MCF 10A (cell line): ENCODE measurements at places on chromosomes 12 and 14.
A peak's percentile ranks its signal among the peaks of the same experiment; 100 is the strongest.

GRCh38 chr14:42222924-42223471 lies 616.3 kb downstream of the LRFN5 start:
- peak; percentile 70 for DNase-seq

- peak; percentile 69 for DNase-seq
Measured at GRCh38 chr12:100199347-100200149, 1.1 kb upstream of the ACTR6 start.

DNA sequence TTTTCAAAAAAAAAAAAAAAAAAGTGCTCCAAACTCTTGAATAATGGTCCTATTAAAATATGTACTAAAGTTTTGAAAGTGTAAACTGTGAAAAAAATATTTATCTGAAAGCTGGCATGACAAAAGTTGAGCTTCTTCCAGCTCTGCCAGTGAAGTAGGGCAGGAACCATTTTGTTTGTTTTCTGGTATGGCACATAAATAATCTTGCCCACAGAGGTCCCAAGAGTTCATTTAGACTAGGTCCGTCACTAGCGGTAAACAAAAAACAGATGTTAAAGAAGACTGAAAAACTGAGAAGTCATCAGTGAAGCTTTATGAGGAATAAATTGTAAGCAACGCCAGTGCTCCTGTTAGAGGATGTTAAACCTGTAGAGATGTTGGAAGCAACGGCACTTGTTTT lies 7.0 kb downstream of the ERP27 start:
- no peak for DNase-seq

DNA sequence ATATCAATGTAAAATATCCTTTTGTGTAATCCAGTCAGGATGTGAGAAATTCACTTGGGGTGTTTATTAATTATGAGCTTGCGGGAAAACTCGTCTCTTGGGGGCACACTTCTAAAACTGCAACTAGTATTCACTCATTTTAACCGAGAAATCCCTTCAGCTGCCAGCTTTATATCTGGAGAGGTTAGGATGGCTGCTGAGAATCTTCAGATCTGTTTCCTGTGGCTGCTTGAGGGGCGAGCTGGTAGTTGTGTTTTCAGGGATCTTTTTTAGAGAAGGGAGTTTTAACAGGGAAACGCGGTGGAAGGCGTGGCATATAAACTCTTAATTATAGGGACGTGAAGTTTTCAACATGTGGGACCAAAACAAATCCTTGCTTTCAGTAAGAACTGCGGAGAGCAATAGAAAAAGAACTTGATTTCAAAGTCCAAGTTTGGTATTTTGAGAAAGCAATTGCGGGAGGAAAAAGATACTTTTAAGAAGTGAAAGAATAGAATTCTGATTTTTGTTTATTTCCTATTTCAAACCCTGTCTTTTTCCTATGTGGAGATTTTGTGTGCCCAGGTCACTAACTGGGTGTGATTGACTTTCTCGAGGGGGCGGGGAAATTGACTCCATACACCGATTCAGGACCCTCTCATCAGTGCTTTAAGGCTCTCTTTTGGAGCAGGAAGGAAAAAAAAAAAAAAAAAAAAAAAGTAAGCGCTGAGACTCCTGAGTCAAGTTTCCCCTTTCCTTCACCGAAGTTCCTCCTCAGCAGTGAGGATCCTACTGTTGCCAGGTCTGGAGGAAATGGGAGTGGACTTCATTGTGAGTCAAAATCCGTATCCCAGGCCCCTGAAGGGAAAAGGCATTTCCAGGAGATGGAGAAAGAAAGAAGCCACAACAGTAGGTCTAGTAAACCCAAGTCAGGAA lies 1.1 kb downstream of the PPFIBP1 start:
- DNase-seq, result peak; percentile 78

DNA sequence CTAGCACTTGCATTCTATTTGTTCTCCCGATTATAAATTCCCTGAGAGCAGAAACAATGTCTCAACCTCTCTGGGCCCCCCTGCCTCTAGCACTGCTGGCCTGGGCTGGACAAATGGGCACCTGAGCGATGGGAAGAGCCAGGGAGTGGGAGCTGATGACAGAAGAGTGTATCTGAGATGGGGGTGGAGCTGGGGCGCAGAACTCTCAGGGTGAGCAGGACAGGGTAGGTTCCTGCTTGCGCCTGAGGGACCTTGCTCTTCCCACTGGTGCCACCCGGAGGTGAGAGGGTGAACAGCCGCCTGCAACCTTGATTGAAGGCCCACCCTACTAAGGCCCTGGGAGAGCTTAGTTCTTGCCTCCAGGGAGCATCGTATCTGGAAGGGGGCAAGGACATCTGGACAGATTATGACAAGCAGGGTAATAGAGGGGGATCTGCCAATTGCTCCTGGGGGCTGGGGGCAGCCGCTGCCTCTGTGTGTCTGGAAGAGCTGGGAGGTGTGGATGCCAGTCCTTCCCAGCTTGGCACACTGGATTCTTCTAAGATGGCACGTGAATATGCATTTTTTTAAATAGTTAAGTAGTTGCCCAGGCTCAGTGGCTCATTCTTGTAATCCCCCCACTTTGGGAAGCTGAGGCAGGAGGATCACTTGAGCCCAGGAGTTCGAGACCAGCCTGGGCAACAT lies 43.0 kb upstream of the TSPAN9 start:
- peak; percentile 59 for DNase-seq

DNA sequence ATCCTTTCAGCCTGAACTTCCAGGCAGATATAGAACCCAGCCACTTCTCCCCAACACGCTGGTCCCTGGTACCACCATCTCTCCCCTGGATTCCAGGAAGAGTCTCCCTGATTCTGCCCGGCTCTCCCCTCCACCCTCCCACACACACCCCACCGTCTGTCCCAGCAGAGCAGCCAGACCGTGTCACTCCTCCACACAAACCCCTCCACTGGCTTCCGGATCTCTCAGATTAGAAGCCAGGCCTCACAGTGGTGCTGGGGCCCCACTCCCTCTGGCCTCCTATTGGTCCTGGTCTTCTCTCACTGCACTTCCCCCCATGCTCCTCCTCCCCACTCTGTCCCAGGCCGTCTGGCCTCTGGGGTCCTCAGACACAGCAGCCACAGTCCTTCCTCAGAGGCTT lies 52.4 kb upstream of the CDKN3 start:
- no peak for DNase-seq

DNA sequence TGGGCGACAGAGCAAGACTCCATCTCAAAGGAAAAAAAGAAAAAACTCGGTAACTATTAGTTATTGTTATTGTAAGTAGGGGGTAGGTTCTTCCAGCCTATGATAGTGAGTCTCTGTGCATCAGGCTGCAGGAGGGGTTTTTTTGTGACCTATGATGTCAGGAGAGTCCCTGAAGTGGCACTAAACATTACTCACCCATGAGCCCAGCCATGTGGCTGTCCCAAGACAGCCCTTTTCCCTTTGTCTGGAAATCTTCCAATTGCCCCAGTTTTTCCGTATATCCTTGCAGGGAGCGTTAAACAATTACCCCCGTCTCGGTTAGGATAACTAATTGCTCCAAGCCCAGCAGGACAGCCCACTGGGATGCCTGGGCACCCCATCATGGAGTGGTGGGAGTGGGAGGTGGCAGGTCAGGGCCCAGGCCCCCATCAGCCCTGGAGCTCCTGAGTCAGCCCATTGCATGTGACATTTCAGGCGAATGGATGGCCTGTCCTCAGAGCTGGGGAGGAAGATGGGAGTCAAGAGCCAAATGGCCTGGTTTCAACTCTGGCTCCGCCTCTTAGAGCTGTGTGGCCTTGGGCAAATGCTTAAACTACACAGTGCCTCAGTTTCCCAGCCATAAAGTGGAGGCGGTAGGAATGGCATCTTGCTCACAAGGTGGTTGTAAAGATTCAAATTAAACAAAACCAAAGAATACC lies 16.4 kb downstream of the PHETA1 start:
- no peak for DNase-seq

DNA sequence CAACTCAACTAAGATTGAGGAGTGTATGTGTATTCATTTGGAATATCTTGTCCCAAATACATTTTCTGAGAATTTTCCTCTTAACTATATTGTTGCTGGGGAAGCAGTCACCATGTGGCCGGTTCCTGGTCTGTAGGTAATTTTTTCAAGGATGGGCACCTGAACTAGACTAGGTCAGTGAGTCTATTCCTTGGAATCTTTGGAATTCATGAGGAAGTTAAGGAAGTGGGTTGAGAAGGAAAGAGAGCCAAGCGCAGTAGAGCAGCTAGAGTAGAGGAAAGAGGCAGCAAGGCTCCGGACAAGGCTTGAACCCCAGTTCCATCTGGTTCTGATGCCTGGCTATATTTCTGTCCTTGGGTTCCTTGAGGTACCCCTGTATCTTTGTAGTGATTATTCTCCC lies 183.7 kb downstream of the DACT1 start:
- no peak for DNase-seq

GRCh38 chr12:58359084-58359483 lies 417.7 kb downstream of the ATP23 start:
- DNase-seq, result no peak

- DNase-seq, result no peak
Measured at GRCh38 chr14:91048265-91048664, 12.2 kb downstream of the RPS6KA5 start.

GRCh38 chr12:45191239-45191638 lies 24.7 kb upstream of the ANO6 start:
- peak; percentile 21 for DNase-seq

- DNase-seq, result no peak
Measured at GRCh38 chr12:25382311-25383106, 131.8 kb upstream of the KRAS start.

- no peak for DNase-seq
Measured at GRCh38 chr14:25349269-25349668, 299.3 kb upstream of the STXBP6 start.

DNA sequence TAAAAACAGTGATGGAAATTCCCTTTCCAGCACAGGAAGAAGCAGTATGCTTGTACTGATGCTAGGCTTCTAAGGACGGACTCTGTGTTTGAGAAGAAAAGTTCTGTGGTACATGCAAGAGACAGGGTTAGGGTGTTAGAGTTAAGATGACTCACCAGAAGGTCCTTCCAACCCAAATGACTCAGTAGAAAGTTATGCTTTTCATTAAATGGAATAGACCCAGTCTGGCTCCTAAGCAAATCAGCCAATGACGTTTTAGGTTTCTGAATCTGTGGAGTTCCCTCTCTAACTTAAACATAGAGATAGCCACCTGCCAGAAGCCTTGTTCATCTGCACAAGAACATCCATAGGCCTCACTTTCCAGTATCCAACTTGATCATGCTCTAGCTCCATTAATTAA lies 5.7 kb downstream of the PTHLH start:
- peak; percentile 93 for DNase-seq

DNA sequence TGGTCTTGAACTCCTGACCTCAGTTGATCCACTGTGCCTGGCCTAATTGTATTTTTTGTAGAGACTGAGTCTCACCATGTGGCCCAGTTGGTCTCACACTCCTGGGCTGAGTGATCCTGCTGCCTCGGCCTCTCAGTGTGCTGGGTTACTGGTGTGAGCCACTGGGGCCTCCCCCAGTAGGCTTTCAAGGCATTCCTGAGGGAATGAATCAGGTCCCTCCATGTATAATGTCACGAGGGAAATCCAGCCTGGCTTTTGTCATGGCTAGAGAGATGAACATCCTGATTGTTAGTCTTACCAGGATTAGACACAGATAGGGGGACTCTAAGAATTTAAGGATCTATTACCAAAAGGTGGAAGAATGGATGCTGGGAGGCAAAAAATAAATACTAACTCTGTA lies 51.9 kb downstream of the CPSF2 start:
- no peak for DNase-seq

- DNase-seq, result no peak
Measured at GRCh38 chr14:72503696-72504368, 390.1 kb downstream of the DPF3 start.

- peak; percentile 54 for DNase-seq
Measured at GRCh38 chr12:110245369-110245772, 35.7 kb upstream of the ATP2A2 start.

- peak; percentile 57 for DNase-seq
Measured at GRCh38 chr12:6200256-6201212, at the start of gene CD9. Gene CD9, plus strand, starts transcription at chr12:6200400. Its CDS starts 100 bp downstream, at chr12:6200500.

- peak; percentile 44 for DNase-seq
Measured at GRCh38 chr14:60064491-60065072, 27.1 kb upstream of the PCNX4 start.

- DNase-seq, result no peak
Measured at GRCh38 chr12:48961331-48961730, 4.0 kb upstream of the ARF3 start.

- DNase-seq, result no peak
Measured at GRCh38 chr14:100488057-100488456, 99.2 kb downstream of the BEGAIN start.

DNA sequence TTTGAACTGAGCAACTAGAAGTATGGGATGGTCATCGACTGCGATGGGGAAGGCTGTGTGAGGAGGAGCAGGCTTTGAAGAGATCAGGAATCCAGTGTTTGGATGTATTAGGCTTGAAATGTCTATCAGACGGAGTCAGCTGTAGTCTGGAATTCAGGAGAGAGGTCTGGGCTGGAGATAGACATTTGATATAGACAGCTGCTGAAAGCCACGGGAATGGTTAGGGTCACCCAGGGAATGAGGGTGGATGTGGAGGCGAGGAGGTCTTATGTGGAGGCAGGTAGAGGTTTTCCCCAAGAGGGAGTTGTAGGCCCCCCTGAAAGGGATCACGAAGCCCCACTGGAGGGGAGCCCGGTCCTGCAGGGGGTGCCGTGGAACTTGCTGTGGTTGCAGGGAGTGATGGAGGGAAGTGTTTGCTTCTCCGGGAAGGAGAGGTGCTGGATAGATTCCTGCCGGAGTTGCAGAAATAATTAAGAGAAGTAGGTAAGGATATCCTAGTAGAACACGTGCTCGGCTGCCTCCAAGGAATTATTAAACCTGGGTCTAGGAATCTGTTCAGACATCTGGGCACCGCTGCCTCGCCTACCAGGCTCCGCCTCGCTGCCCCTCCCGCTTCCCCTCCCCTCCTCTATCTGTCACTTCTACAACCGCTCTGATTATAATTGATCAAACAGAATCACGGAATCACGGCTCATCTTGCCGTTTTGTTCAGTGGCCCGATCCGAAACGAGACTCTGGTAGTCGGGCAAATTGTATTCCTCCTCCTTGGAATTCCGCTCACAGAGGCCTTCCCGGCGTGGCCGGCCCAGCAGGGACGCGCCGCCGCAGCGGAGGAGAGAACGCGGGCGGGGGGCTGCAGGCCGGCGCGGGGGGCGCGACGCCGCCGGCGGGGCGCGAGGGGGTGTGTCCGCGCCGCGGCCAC lies 826 bp upstream of the CACNA1C start:
- DNase-seq, result no peak

GRCh38 chr12:132310181-132311040 lies 19.0 kb downstream of the GALNT9 start:
- DNase-seq, result no peak

DNA sequence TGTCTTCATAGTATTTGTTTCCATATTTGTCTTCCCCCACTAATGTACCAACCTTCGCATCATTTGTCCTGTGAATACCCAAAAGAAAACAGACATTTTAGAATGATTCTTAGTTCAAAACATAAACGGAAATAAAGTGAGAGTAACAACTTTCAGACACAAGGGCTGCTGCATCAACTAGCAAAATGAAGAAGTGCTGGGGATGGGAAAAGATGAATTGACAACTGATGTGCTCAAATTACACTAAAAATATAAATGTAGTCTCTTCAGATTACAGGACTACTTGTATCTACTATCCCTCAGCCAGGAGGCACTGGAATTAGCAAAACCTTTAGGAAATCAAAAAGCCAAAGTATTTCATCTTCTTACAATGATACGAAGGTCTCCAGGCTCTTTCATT lies 743 bp downstream of the NDUFA12 start:
- no peak for DNase-seq
